ENCODE measurements at places on chromosomes 16 and 17.

GRCh38 chr17:54013072-54013471 lies 190.3 kb downstream of the KIF2B start:
- DNase-seq = no peak

DNA sequence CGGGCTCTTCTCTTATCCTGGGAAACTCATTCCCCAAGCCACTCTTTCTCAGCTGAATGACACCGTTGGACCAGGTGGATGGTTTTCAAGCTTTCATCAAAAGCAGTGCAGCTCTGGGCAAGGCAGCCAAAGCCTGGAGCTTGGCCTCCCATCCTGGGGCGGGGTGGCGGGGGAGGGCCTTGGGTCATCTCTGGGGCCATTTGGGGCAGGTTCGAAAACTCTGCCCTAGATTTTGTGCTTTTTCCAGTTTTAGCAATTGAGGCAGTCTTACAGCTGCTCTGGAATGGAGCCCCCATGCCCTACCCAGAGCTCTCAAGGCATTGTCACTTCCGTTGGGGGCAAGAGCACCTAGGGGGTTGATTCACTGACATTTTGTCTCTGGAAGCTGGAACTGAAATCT lies 9.1 kb downstream of the MPRIP start:
- DNase-seq = no peak

DNA sequence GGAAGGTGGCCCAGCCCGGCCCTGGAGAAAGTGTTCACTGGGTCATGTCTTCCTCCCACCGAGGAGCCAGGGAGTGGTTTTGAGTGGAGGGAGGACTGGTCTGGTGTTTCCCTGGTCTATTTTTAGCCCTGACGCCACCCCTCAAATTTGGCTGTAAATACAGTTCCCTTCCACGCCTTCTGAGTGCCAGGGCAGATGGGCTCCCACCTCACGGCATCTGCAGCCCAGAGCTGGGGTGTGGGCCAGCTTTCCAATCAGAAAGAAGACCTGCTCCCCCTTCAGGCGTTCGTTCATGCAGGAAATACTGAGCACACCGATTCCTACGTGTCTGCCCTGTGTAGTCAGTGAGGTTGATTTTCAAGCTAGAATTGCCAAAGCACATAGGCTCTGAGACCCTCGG lies 53.7 kb downstream of the SNX20 start:
- peak; percentile 70 for DNase-seq

DNA sequence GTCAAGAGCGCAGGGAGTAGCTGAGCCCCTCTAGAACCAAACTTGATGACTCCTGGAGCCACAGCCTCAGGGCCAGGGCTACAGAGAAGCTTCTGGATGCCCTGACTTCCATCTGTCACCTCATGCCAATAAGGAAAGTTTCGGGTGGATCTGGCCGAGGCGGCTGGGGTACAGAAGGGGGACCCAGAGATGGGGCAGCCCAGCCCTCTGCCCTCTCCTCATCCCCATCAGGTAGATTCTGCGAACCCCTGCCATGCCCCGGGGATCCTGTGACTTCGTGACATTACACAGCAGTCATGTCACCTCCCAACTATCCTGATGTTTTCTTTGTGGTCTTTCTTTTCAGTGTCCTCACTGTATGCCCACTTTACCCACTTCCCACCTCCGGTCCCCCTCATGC lies 114.4 kb downstream of the CCDC182 start:
- no peak for DNase-seq

DNA sequence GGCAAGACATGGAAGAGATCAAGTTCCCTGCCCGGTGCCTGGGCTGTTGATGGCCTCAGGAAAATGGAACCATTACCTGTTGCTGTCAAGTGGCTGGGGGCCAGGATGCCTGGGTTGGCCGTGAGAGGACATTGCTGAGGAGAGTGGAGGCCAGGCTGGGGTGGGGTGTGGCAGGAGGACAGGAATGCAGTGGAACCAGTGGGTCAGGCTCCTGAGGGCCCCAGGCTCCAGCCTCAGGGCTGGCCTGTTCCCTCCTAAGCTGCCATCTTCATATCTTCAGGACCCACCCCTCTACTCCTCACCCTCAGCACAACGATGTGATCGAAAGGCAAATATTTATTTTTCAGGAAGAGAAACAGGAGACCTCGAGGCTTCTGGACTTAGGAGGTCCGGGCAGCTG lies 8.5 kb upstream of the YPEL3 start:
- no peak for DNase-seq

DNA sequence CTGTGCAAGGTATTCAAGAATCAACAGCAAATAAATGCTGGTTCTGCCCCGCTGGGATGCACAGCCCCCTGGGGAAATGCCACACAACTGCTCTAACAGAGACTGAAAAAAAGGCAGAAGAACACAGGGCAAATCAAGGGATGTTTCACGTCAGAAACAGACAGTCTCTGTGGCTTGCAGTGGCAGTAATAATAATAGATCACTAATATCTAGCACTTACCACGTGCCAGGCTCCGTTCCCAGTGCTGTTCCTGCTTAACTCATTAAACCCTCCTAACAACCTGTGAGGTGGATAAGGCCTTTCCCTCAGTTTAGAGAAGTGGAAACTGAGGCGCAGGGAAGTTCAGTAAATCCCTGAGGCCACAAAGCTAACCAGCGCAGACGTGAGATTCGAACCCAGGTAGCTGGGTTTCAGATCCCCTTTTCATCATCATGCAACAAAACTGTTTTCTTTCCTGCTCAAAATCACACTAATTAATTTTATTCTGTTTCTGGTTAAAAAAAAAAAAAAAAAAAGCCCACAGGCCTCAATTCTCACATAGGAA lies 36.7 kb downstream of the ARHGAP17 start:
- DNase-seq = no peak

Data from fibroblast of the aortic adventitia (primary cell).